Skin of body (tissue), 3 donors: ENCODE measurements at places on chromosomes 1 and 21. TPM values are rescaled to one million over a fixed set of nuclear protein-coding genes. Genes with fewer than 3 reads are reported as not detected.

DNA sequence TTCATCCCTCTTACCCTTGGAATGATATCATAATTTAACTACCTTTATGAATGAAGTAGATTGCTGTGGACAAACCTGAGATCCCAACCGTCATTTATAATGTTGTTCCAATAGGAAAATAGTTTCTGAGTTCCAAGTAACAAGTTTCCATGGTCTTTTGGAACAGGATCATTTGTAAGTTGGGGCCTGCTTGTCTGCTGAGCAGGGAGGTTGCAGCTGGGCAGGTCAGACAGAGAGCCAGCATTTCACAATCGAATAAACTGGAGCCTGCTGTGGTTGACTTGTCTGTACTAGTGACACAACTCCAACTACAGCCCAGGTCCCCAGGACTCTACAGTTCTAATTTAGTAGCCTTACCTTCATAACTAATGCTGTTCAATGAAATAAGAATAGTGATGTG is 18.6 kb upstream of the RALGPS2 start:
- peak; percentile 35 for DNase-seq

DNA sequence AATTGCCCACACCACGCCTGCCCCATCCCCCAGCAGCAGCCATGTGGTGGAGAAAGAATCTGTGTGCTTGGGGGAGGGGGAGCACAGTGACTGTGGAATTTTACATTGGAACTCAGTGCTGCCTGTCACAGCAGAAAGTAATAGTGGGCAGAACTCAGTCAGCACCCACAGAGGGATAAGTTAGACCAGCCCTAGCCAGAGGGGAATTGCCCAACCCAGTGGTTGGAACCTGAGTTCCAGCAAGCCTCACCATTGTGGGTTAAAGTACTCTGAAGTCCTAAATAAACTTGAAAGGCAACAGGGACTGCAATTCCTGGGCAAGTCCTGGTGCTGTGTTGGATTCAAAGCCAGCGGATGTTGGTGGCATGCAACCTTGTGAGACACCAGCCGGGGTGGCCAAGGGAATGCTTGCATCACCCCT is 88.8 kb downstream of the MRPL39 start:
- DNase-seq = no peak

DNA sequence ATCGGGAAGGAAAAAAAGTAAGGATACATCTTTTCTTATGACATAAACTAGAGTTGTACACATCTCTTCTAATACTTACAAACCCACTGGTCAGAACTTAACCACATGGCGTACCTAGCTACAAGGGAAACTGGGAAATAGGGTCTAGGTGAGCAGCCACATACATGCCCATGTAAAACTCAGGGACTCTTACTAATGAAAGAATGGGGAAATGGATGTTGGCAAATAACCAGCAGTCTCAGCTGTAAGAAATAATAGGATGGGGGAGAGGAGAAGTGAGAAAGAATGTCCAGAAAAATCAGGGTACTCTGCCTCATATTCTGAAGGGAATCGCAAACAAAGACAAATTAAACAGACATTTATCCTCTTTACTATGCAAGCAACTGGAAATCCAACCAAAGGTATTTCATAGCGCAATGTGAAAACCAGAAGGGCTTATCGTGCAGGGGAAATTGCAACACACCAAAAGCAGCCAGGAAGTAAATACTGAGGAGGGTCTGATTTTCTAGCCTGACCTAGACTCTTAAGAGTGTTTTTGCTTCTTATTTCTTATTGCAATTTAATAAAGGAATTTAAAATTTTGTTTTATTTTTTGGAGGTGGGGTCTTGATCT is 17.5 kb downstream of the GTF2B start:
- no peak for DNase-seq

Gene OR2L2
- not detected for total RNA-seq

Gene KCNJ9
- total RNA-seq = not detected

Gene ANXA9
- total RNA-seq = 4.7 TPM

Gene FOXE3
- not detected for total RNA-seq
